Endothelial cell of umbilical vein (primary cell): ENCODE measurements at places on chromosomes 5 and 9. TPM values are rescaled to one million over a fixed set of nuclear protein-coding genes. Genes with fewer than 3 reads are reported as not detected.

The PRDM9 gene
- polyA plus RNA-seq = not detected in 2 replicates

DNA sequence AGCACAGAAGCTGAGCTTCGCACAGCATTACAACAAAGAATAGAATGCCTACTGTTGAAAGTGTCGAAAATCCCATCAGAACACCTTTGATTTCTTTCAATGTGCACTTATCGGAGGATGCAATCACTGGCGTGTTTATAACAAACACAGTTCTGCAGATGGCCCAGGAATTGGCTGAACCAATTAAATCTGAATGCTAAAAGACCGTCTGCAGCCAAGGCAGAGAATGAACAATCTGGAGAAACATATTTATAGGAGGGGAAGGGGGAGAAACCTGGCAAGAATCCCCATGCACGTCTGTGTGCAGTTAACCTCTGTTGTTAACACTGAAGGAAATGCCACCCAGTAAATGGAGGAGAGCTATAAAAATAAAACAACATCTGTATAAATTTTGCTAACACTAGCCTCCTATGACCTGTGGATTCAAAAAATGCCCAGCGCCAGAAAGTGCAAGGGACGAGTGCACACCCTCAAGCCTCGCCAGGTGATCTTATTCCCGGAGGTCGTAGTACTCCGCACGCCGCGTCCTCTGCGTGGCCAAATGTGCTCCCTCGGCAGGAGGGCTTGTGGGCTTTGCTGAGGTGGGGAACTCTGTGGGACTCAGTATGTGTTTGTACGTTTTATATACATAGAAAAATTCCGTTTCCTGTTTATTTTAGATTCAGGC lies 56.8 kb downstream of the PTCH1 start:
- H3K27me3 ChIP-seq = no peaks in the 10 kb centered on the region
- no peaks in the 10 kb centered on the region for H3K36me3 ChIP-seq
- H3K4me3 ChIP-seq = no peak overlapping the region
- peaks cover 9% of the 10 kb centered on the region for H3K4me1 ChIP-seq
- H3K27ac ChIP-seq = no peak overlapping the region

The STOM gene
- 133 and 153 TPM in 2 replicates for polyA plus RNA-seq

GRCh38 chr9:73152543-73152844 lies 829 bp downstream of the ANXA1 start:
- H3K4me3 ChIP-seq = peak overlapping the region; percentile 60
- no peaks in the 10 kb centered on the region for H3K27me3 ChIP-seq

The CYLC2 gene
- polyA plus RNA-seq = not detected in 2 replicates

DNA sequence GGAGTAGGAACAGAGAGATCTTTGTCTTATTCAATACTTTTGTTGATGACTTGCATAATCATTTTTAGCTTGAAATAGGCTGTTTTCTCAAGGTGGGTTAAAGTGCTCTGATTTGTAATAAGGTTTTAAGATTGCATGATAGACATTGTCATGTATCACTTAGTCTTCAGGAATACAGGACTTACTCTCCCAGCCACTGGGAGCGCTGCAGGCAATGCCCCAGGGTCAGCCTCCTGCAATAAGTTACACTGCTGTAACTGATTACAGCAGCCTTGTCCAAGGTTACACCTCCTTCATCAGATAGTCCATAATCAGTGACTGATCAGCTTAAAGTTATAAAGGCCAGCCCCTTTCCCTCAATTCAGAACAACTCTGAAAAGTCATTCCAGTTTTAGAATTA lies 218.6 kb downstream of the ESM1 start:
- no peaks in the 10 kb centered on the region for H3K4me1 ChIP-seq
- H3K27me3 ChIP-seq = no peaks in the 10 kb centered on the region
- no peak for DNase-seq
- H3K36me3 ChIP-seq = no peaks in the 10 kb centered on the region
- no peak overlapping the region for H3K4me3 ChIP-seq

DNA sequence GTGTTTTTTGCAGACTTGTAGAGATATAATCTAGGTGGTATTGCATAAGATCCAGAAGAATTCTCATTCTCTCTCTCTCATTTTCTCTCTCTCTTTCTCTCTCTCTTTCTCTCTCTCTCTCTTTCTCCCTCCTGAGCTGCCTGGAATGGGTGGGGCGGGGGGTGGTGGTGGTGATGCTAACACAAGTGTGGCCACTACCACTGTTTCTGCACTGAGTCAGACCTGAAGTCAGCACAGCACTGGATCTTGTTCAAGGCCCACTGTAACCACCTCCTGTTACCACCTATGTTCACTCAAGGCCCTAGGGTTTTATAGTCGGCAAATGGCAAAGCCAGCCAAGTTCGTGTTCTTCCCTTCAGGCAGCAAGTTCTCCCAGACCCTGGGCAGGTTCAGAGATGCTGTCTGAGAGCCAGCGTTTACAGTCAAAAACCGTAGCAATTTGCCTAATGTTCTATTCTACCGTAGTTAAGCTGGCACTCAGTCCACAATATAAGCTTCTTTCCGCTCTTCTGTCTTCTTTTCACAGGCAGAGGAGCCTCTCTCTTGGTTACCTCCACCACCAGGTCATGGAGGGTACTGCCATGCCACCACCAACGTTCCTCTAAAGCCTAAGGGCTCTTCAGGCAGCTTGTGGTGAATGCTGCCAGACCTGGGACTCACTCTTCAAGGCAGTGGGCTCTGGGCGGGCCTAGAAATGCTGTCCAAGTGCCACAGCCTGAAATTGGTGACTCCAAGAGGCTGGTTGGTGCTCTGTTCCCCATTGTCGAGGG lies 235.7 kb upstream of the PRR16 start:
- no peaks in the 10 kb centered on the region for H3K27me3 ChIP-seq
- no peaks in the 10 kb centered on the region for H3K4me1 ChIP-seq
- H3K27ac ChIP-seq = no peak overlapping the region
- no peak for DNase-seq

GRCh38 chr5:59711310-59711709 lies 182.2 kb downstream of the PDE4D start:
- no peak overlapping the region for H3K4me3 ChIP-seq
- H3K4me1 ChIP-seq = peaks cover 6% of the 10 kb centered on the region
- H3K27me3 ChIP-seq = no peaks in the 10 kb centered on the region
- no peak overlapping the region for H3K27ac ChIP-seq
- H3K36me3 ChIP-seq = no peaks in the 10 kb centered on the region

DNA sequence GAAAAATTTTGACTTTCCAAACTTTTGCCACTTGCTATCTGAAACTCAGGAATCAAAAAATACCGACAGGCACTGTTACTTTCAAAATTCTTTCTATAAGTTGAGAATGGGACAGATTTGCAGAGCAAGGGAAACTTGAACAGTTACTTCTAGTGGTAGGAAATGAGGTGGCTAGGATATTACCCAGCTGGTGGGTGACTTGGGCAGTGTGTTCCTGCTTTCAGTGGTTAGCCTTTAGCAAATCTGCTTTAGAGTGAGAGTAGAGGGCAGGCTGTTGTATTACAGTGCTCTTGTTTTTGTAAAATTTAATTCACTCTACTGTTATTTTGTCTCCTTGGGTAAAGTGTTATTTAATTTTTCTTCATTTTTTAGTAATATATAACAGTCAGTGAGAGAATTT lies 40.2 kb upstream of the ROPN1L start:
- H3K27me3 ChIP-seq = no peaks in the 10 kb centered on the region
- no peaks in the 10 kb centered on the region for H3K4me1 ChIP-seq
- no peak overlapping the region for H3K4me3 ChIP-seq
- DNase-seq = no peak
- H3K27ac ChIP-seq = no peak overlapping the region
- peaks cover 16% of the 10 kb centered on the region for H3K36me3 ChIP-seq

DNA sequence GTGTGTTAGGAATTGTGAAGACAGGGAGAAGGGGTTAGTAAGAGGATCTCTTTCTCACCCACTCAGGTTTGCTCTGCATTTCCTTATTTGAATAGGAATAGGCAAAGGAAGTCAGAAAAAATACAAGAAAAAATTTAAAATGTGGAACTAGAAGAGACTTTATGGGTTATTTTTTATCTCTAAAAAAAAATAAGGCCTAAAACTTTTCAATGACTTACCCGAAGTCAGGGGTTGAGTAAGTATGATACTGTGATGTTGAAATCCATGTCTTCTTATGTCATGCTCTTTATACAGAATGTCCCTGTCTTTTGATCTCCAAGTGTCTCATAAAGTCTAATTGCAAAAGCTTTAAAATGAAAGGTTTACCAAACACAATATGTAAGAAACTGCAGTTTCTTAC lies 148.3 kb upstream of the PIK3R1 start:
- H3K4me1 ChIP-seq = no peaks in the 10 kb centered on the region
- no peaks in the 10 kb centered on the region for H3K36me3 ChIP-seq
- no peak for DNase-seq
- no peak overlapping the region for H3K4me3 ChIP-seq
- no peak overlapping the region for H3K27ac ChIP-seq

DNA sequence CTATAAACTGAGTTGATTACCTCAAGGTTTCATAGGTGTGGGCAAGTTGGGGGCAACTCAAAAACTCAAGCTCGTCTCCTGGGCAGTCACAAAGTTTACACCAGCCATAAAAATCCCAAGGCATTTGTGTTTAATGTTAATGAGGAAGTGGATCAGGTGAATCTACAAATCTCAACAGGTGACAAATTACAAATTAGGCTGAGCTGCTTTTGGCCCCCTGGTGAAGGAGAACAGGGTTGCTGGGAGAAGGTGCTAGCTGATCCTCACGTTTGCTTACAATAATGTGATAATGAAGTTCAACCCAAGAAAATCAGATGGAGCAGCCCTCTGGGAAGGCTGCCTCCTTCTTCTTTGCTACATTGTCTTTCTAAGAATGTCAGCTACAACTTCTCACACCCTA lies 488.4 kb upstream of the DMAC1 start:
- no peak overlapping the region for H3K27ac ChIP-seq
- H3K4me3 ChIP-seq = no peak overlapping the region
- H3K27me3 ChIP-seq = peaks cover 2% of the 10 kb centered on the region
- no peaks in the 10 kb centered on the region for H3K4me1 ChIP-seq
- no peak for DNase-seq

GRCh38 chr5:53130266-53130665 lies 20.7 kb upstream of the MOCS2 start:
- H3K4me3 ChIP-seq = no peak overlapping the region
- no peak for DNase-seq
- no peaks in the 10 kb centered on the region for H3K36me3 ChIP-seq
- H3K27me3 ChIP-seq = peaks cover 3% of the 10 kb centered on the region

The GNAQ gene
- 23.4 and 26.1 TPM in 2 replicates for polyA plus RNA-seq

DNA sequence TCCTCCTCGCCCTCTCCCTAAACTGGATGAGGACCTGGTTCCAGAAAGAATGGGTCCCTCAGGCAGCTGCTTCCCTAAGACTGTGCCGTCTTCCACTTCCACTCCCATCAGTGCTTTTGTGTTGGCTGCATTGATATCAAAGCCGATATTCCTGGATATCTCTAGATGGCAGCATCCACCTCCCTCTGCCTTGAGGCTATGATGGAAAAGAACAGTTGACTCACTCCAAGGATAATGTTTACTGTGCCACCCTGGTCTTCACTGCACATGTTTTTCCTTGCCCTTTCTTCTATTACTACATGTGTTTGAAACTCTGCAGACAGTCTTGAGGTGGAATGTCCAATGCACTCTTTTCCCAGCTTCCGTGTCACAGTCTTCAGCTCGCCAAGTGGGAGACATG lies 211.6 kb downstream of the MAST4 start:
- H3K4me1 ChIP-seq = no peaks in the 10 kb centered on the region
- H3K4me3 ChIP-seq = no peak overlapping the region
- DNase-seq = peak; percentile 75
- no peaks in the 10 kb centered on the region for H3K36me3 ChIP-seq
- peaks cover 10% of the 10 kb centered on the region for H3K27me3 ChIP-seq

DNA sequence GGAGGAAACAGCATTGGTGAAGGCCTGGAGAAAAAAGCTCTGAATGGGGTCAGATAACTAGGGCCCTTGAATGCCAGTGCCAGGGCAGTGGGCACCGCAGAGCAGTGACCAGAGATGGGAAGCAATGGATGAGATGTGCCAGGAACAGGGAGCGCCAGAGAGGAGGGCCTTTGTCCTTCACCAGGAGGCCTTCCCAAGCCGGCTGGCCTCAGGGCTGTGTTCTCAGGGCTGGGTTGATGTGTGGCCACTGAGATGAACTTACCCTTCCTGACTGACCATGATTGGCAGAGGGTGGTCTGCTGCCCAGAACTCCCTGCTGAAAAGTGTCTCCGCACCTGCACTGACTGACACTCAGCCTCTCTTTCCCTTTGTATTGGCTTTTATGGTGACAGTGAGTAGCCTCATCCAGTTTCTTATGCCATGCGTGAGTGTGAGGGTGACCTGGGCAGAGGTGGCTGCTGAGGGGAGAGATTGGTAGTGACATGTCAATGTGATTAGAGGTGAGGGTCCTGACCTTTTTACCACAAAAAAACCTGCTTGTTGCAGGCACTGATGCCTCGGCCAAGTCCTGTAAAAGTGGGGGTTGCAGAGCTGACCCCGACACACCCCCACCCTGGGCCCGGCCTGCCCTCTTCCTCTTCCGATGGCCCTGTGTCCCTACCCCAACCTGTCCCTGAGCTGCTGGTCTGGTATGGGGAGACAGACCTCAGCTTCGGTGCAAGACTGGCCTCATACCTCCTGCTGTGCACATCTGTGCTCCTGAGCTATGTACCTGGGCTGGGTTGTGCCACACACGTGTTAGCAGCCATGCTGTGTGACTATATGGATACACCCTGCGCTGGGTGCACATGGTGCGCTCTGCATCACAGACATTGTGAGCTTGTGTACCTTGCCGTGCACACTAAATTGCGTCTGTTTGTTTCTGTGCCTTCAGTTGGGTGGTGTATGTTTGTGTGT lies 57.1 kb upstream of the PSD2 start:
- DNase-seq = no peak
- no peak overlapping the region for H3K27ac ChIP-seq
- no peaks in the 10 kb centered on the region for H3K4me1 ChIP-seq
- H3K4me3 ChIP-seq = no peak overlapping the region
- no peaks in the 10 kb centered on the region for H3K27me3 ChIP-seq

- H3K27ac ChIP-seq = no peak overlapping the region
- no peaks in the 10 kb centered on the region for H3K36me3 ChIP-seq
- H3K4me3 ChIP-seq = no peak overlapping the region
- DNase-seq = no peak
These were observed 182.3 kb upstream of the RIOK2 start for GRCh38 chr5:97365163-97365845.

The CDH10 gene
- polyA plus RNA-seq = 0.07 TPM in 1 of 2 replicates, not detected in the other

- H3K27ac ChIP-seq = no peak overlapping the region
- DNase-seq = no peak
- no peaks in the 10 kb centered on the region for H3K4me1 ChIP-seq
- H3K27me3 ChIP-seq = no peaks in the 10 kb centered on the region
- H3K36me3 ChIP-seq = no peaks in the 10 kb centered on the region
These were observed 40.3 kb downstream of the GLDC start for GRCh38 chr9:6605202-6605601.
